ENCODE measurements at places on chromosomes 13 and 19. TPM values are rescaled to one million over a fixed set of nuclear protein-coding genes. Genes with fewer than 3 reads are reported as not detected.

Gene ZNF573
- total RNA-seq = 4.8 TPM

DNA sequence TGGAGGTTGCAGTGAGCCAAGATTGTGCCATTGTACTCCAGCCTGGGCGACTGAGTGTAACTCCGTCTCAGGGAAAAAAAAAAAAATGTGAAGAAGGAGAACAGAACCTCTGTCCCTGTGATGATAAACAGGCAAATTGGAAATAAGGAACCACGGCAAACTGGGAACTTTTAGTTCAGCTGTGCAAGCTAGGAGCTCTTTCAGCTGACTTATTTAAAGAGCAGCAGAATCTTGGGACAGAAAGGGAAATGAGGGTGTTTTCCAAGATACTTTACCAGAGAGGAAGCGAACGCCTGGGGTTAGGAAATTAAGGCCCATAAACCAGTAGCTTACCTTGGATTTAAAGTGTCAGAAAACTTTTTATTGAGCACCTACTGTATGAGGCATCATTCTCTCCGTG lies 3.0 kb upstream of the UPF1 start:
- no peak for DNase-seq

DNA sequence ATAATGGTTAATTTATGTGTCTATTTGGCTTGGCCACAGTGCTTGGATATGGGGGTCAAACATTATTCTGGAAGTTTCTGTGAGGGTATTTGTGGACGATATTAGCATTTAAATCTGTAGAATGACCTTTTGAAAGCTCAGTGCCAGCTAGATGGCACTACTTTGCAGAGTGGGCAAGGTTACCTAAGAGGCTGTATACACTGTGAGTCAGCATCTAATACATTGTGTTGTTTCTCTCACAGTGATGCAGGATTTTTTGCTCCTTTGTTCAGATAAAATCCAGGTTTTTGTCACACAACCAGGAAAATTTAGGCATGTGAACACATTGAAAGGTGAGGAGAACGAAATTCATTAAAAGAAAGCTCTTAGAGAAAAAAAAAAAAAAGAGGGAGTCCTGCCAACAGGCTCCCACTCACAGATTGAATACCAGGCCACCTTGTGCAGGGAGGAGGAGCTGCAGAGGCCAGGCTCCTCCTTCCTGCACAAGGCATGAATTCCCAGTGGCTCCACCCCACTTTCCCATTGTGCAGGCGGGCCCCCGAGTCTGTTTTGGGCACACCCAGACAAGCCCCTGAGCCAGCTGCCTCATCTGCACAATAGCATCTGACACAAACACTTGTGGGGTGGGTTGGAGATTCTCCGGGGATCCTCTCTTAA lies 551.0 kb upstream of the ATXN8OS start:
- no peak for DNase-seq

GRCh38 chr13:78193846-78194245 lies 275.2 kb upstream of the EDNRB start:
- no peak for DNase-seq

Data from dermis blood vessel endothelial cell (primary cell).